Stimulated activated naive CD8-positive, alpha-beta T cell treated with anti-CD3 and anti-CD28 coated beads, Interleukin-15, Interleukin-2, amounts not matched to agents 100 U/mL and 50 U/mL, for 24 hours (primary cell): ENCODE measurements at places on chromosomes 7 and 10.

- no peak for DNase-seq
These were observed 1.9 kb downstream of the COL1A2 start for GRCh38 chr7:94396596-94396995.

DNA sequence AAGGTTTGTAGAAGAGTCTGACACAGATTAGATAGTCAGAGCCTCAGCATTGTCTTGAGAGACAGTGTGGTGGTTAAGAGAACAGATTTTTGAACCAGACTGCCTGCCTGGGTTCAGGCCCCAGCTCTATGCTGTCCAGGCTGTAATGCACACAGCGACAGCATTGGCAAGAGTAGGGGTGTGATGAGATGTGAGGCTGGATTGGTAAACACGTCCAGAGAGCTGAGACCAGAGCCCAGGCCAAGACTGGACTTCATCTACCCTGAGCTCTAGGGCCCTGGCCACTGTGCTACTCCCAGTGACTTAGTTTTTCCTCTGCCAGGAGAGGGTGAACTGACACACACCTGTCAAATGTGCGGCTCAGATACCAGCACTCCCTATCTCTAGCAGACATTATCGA, 360.4 kb downstream of the RPS24 start:
- DNase-seq: no peak

DNA sequence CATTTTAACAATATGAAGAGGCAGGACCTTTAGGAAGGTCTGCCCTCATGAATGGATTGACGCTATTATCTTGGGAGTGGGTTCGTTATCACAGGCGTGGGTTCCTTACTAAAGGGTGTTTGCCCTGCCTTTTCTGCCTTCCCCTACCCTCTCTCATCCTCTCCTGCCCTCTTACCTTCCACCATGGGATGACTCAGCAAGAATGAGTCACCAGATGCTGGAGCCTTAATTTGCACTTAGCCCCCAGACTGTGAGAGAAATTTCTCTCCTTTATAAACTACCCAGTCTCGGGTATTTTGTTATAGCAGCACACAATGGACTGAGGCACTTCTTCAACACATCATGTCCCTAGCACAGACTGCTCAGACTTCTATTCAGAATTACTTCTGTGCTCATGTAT, 31.4 kb upstream of the ZNF32 start:
- no peak for DNase-seq

DNA sequence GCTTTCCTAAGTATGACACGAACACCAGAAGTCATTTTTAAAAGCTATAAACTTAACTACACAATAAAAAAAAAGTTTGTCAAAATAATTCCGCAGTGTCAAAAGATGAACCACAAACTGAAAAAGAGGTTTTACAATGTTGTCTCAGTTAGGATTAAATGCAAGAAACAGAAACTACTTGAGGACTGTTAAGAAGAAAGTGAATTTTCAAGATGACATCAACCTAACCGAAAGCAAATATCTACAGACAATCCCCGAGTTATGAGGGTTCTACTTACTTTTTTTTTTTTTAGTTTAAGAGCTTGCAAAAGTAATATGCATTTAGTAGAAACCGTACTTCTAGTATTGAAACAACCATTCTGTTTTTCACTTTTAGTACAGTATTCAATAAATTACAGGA, 62.3 kb downstream of the TFPI2 start:
- DNase-seq: no peak

GRCh38 chr10:31288001-31288400, 31.0 kb upstream of the ZEB1 start:
- no peak for DNase-seq

- DNase-seq: peak; percentile 74
These were observed 84.8 kb upstream of the COL13A1 start for GRCh38 chr10:69716711-69717560.

- DNase-seq: no peak
These were observed 341.5 kb downstream of the ELMO1 start for GRCh38 chr7:37107047-37107750.

GRCh38 chr10:113187063-113187777, 237.2 kb downstream of the TCF7L2 start:
- DNase-seq: no peak

- no peak for DNase-seq
These were observed 165.0 kb downstream of the SLIT1 start for GRCh38 chr10:97020452-97021400.

DNA sequence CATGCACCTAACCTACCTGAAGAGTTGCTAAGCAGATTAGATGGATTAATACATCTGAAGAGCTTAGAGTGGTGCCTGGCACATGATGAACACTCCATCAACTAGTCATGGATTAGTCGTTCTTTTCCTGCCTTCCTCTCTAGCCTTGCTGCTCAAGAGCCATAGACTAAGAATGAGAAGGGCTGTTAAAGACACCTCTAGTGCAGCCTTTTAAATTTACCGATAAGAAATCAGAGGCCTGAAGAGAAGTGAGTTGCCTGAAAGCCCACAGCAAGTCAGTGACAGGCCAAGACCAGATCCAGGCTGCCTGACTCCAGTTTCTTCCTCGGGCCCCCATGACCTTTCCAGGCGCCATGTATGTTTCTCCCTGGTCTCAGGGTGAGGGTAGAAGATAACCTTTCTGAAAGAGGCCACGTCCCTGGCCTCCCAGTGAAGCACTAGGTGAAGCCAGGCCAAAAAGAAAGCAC, 6.5 kb downstream of the TSPAN15 start:
- DNase-seq: no peak

- DNase-seq: no peak
These were observed 127.6 kb upstream of the CHST15 start for GRCh38 chr10:124220971-124221355.

GRCh38 chr7:7718492-7718891, at the start of gene RPA3:
Gene RPA3 (minus strand): TSS chr7:7718607. CDS start chr7:7640418, 78,189 bp downstream.
- no peak for DNase-seq

DNA sequence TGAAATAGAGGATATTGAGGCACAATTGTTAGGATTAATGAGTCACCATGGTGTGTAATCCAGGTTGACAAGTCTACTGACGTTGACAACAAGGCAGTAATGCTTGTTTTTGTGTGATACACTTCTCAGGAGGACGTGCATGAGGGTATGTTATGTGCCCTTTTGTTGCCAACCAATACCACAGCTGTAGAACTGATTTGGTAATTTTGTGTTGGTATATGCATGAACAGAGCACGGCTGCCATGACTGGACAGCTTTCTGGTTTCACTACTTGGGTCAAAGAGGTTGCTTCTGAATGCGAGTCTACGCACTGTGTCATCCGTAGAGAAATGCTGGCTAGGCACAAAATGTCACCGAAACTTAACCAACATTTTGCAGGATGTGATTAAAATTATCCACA, 32.9 kb downstream of the PHTF2 start:
- DNase-seq: no peak

DNA sequence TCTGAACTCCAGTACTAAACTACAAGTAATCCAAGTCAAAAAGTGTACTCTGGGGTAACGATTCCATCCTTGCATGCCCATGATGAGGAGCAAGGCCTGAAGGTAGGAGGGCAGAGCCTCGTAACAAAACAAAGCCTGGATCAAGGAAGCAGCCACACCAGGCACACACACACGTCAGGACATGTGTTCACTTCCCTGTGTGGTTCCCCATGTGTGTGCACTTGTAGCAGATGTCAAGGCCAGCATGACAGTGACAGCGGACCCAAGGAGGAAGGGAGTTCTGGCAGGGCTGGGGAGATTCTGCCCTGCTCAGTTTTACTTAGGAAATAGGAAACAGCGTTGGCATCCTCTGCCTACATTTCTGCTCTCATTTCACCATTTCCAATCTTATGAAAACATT, 92.8 kb downstream of the ALOX5 start:
- DNase-seq: no peak

- peak; percentile 13 for DNase-seq
These were observed 120.6 kb downstream of the PRPF18 start for GRCh38 chr10:13707156-13707881.

GRCh38 chr10:132788180-132788830, 2.4 kb upstream of the NKX6-2 start:
- DNase-seq: peak; percentile 15

DNA sequence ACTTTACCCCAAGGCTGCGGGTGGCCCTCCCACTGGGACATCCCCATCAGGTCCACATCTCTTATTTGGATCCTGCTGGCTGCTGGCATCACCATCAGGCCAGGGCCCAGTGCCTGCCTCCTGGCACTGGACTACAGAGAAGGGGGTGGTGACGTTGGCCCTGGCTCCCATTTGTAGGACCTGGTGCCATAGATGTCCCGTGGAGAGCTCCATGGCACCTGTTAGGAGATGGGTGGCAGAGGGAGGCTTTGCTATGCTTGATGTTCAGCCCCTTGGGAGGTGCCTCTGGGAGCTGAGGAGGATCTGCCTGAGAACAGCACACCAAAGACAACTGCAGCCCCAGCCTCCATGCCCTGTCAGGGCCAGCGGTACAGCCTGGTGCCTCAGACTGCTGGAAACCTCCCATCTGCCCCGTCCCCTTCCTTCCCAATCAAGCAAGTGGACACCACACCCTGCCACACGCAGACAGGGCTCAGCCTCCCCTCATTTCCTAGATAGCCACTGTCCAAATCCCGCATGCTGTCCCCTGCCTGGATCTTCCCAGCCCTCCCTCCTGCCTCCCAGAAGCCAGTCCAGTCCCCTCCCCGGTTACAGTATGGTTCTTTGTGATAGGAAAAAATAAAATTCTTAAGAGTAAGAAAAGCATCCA, 230.0 kb upstream of the GRB10 start:
- DNase-seq: no peak
